Cerebellar nuclear complex (tissue), 1 donor: ENCODE measurements at places on chromosomes 6 and 20.

DNA sequence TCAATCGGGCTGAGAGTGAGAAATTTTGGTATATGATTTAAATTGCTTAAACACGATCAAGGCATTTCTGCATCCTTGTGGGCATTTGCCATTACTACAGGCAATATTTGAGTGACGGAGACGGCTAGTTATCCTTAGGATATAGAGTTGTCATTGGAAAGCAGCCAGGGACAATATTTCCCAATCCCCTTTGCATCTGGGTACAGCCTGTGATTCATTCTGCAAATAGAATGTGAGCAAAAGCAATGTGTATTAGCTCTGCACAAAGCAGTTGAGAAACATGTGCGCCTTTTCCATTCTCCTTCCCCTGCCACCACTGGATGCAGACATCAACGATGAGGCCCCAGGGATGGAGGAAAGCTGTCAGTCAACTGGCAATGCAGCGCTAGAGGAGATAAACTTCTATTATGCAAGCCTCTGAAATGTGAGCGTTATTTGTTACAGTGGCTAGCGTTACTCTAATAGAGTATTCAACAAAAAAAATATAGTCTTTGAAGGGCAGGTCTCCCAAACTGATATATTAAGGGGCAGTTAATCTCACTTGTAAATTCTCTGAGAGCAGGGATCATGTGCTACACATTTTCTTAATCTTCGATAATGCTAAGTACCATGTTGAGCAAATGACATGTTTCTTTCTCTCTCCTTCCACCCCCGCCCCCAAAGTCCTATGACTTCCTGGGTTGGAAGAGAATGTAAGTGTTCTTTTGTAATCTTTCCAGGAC lies 37.1 kb upstream of the NCOA3 start:
- DNase-seq, result no peak

DNA sequence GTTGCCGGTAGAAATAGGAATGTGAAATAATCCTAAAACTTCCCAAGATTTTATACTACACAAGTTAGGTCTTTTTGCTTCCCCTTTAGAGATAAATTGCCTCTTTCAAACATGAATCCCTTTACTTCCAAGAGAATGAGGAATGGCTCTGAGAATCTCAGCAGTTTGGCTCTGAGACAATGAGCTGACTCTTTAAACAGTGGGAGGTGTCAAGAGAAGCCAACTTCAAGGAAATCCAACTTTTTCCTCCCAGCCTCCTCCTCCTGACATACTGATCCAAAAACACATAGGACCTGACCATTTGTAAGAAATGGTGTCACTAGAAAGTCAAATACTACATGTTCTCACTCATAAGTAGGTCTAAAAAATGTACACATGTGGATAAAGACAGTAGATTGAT lies 154.2 kb downstream of the ALDH8A1 start:
- no peak for DNase-seq

DNA sequence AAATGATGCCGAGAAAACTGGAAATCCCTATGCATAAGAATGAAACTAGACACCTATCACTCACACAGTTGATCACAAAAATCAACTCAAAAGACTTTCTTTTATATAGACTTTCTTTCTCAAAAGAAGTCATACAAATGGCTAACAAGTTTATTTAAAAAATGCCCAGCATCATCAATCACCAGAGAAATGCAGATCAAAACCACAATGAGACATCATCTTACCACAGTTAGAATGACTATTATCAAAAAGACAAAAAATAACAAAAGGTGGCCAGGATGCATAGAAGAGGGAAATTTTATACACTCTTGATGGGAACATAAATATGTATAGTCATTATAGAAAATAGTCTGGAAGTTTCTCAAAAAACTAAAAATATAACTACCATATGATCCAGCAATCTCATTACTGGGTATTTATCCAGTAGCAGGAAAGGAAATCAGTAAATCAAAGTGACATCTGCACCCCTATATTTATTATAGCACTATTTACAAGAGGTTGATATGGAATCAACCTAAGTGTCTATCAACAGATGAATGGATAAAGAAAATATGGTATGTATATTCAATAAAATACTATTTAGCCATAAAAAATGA lies 3.4 kb upstream of the RNF217 start:
- no peak for DNase-seq

- no peak for DNase-seq
Observed at GRCh38 chr6:43613721-43614395, 15.2 kb downstream of the GTPBP2 start.

DNA sequence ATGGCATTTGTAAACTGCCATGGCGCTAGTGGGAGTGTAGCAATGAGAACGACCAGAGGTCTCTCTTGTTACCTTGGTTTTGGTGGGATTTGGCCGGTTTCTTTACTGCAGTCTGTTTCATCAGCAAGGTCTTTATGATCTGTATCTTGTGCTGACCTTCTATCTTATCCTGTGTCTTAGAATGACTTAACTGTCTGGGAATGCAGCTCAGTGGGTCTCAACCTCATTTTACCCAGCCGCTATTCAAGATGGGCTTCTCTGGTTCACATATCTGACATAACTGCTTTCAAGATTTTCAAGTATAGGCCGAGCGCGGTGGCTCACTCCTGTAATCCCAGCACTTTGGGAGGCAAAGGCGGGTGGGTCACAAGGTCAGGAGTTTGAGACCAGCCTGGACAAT lies 1.9 kb upstream of the SFT2D1 start:
- no peak for DNase-seq

GRCh38 chr20:53859684-53860083 lies 210.7 kb downstream of the BCAS1 start:
- no peak for DNase-seq

DNA sequence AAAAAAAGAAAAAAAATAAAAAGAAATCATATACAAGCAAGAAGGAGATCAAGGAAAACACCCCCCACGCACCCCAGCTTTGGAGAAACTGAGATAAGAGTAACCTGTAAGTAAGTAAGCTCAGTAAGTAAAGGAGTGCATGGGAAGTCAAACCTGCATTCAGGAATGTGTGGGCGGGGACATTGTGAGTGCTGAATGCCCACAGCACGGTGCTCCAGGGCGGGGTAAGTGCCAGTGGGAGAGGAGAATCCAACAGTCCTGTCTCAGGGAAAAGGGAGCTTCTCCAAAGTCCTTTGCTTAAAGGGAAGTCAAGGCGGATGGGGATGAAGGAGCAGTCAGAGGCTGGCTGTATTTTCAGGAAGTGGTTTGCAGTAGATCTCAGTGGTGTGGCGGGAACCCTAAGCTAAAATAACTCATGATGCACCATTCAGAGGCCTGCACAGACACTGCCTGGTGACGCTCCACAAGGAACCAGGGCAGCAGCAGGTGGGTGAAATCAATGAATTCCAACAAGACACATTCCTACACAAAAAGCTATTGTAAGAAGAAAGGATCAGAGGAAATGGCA lies 368.0 kb downstream of the QKI start:
- DNase-seq, result no peak

GRCh38 chr20:33053291-33054106 lies at the start of gene BPIFB3:
BPIFB3 (plus strand) TSS chr20:33053903; CDS start chr20:33055436, 1,533 bp downstream.
- no peak for DNase-seq

DNA sequence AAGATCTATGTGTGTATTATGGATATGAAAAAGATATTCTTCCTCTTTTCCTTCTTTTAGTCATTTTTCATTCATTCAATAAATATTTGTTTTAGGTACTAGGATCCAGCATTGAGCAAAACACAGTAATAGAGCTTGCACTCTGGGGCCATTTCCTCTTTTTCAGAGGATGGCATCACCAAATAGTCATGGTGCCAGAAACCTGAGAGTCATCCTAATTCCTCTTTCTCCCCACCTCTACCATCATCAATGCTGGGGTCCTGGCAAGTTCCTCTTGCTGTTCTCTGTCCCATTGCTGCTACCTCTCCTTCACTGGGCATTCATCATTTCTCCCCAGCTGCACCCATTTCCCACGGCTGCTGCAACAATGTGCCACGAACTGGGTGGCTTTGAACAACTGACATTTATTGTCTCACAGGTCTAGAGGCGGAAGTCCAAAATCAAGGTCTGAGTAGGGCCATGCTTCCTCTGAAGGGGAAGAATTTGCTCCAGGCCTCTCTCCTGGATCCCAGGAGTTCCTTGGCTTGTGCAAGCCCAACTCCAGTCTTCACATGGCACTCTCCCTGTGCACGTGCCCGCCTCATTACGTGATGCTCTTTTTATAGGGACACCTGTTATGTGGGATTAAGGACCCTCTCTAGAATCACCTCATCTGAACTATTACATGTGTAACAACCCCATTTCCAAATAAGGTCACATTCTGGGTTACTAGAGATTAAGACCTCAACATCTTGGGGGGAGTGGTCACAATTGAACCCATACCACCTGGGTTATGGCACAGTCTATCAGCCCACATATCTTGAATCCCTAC lies 9.5 kb upstream of the IGF2R start:
- DNase-seq, result no peak

- no peak for DNase-seq
Observed at GRCh38 chr6:156345700-156346099, 431.5 kb upstream of the ARID1B start.

DNA sequence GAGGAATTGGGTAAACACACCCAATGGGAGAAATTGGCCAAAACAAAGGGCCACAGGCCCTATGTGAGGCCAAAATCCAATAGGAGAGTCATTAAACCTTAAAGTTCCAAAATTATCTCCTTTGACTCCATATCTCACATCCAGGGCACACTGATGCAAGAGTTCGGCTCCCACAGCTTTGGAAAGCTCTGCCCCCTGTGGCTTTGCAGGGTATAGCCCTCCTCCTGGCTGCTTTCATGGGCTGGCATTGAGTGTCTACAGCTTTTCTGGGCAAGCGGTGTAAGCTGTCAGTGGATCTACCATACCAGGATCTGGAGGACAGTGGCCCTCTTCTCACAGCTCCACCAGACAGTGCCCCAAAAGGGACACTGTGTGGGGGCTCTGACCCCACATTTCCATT lies 160.5 kb downstream of the ADGRG6 start:
- DNase-seq, result no peak

- DNase-seq, result no peak
Observed at GRCh38 chr6:140576004-140576555, 1201.6 kb upstream of the CITED2 start.

DNA sequence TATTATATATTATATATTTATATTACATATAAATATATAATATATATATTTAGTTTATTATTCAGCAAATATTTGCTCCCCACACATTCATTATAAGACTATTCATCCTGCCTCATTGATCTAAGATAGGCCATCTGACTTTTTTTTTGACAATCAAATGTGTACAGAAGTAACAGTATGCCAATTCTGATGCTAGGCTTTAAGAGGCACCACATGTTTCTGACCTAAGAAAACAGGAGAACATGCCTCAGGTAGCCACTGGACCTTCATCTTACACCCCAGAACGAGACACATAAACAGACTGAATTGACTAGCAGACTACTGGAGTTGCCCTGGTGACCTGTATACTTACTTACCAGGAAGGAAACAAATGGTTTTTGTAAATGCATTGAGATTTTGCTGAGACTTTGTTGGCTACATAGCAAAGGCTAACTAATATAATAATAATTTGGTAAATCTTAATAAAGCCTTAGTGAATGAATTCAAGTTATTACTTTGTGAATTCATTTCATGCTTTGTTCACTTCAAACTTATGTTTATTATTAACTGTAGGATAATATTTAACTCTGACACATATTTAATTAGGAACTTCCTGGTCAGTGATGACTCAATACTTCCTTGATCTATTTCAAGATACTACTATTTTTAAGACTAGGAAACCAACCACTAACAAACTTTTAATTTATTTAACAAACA lies 13.4 kb upstream of the MYO6 start:
- no peak for DNase-seq
